ENCODE measurements at places on chromosomes 13 and 19.

DNA sequence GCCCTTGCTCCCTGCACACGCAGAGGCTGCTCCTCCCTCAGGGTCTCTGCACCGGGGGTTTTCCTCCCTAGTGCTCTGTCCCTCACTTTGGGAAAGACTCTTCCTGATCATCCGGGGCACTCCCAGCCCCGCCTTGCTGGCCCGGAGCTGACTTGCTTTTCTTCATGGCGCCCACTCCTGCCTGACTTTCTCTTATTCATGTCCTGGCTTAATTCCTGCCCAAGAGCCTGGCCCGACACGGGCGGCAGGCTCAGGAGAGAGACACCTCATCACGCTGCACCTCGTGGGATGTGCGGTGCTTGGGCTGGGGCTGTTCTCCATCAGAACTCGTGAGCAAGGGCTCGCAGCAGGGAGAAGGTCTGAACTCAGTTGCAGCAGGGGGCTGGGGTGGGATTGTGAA, 11.8 kb upstream of the PLA2G4C start:
- DNase-seq: no peak

DNA sequence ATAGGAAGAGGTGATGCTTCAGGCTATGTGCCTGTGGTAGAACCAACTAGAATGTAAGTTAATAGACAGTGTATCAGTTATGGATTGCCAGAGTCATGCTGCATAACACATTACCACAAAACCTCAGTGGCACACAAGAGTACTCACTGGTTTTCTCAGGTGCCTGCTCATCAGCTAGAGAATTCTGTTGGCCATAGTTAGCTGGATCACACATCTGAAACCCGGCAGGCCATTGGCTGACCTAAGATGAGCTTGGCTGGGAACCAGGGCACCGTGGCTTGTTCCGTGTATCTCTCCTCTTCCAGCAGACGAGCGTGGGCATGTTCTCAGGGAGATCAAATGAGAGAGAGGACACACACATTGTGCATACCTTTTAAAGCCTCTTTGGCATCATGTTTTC, 76.7 kb downstream of the TEX26 start:
- DNase-seq: no peak

DNA sequence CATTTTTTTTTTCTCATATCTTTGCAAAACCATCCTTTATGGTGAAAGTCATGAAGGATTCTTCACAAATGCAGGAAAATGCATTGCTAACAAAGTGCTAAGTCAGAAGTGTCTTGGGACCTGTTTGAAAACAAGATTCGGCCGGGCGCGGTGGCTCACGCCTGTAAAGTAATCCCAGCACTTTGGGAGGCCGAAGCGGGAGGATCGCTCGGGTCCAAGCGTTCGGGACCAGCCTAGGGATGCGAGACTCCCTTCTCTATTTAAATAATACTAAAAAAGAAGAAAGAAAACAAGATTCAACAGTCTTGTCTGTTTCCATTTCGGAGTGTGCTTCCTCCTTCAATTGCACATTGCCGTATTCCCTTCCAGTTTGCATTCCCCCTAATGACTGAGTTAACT, 819 bp downstream of the EID2B start:
- DNase-seq: no peak

- DNase-seq: no peak
These were observed 16.9 kb downstream of the MOB3A start for GRCh38 chr19:2079076-2079864.

DNA sequence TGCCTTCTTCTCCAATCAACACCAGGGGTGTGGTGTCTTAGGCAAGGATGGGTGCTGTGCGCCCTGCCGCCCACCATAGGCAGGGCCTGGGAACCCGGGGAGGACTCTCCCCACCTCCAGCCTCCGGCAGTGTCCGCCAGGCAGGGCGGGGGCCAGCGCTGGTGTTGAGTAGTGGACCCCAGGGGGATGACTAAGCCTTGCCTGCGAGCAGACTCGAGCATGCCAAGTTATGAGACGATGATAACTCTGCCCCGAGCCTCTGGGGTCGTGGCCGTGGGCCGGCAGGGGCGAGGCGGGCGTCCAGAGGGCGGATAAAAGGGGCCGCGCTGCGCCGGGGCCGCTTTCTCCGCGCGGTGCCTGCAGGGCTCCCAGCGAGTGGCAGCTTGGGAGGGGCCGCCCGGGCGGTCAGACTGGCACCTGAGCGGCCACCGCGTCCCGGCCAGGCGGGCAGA, at the start of gene MEDAG:
Gene MEDAG (plus strand): TSS at position 340 of the 452 bp plus-strand sequence. CDS start 245 bp downstream, outside the sequence.
- no peak for DNase-seq

GRCh38 chr19:50639121-50640112, at the start of gene SYT3:
Gene SYT3 (minus strand): TSS chr19:50639881. CDS start chr19:50637411, 2,470 bp downstream.
- DNase-seq: no peak
